ENCODE measurements at places on chromosomes 11 and 22. TPM values are rescaled to one million over a fixed set of nuclear protein-coding genes. Genes with fewer than 3 reads are reported as not detected.

DNA sequence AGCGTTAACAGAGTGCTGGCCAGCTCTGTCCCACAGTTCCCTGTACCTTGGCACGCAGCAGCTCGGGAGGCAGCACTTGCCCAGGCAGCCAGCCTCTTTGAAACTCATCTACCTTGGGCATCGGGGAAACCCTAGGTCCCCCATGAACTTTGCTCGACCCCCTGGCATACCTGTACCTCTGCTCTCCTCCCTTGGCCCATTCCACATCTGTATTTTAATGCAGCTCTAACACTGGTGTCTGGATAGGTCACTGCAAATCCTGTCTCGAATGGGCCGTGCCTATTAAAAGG, 304.1 kb downstream of the TBC1D22A start:
- DNase-seq = no peak
- H3K27me3 ChIP-seq = no peaks in the 10 kb centered on the region
- no peak overlapping the region for H3K4me3 ChIP-seq
- no peaks in the 10 kb centered on the region for H3K4me1 ChIP-seq
- no peaks in the 10 kb centered on the region for H3K36me3 ChIP-seq

DNA sequence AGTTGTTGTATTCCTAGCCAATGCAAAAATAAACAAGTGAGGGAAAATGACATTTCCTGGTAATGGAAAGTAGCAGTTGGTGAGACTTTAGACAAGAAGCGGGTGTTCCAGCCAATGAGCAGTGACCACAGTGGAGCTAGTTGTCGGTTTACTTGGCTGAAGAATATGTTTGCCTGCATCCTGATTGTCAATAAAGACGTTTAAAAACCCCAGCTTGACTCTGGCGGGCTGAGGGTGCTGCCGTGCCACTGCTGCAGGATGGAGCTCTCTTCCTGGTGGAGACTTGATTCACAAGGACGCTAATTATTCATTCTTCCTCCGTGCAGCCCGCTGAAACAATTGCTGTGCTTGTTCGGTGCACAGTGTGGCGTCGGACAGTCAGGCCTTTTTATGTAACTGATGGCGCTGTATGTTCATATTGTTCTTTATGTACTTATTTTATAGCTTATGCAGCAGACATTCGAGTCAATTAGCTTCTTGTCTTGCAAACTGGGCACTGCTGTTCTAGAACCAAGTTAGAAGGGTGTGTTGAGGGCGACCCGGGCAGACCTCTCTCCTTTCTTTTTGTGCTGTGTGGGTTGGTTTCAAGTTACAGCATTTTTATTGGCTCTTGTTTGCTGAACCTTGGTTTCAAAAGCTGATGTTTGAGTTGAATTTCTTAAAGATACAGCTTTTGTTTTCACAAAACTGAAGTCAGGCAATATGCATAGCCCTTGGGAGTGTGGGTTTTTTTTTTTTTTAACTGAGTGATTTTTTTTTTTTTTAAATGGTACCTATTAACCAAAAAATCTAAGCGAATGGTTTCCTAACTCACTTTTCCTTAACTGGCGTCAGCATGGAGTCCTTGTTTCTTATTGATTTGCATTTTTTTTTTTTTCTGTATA, 153.9 kb downstream of the TEAD1 start:
- H3K4me3 ChIP-seq = peak overlapping the region; percentile 66
- peak overlapping the region; percentile 81 for H3K27ac ChIP-seq
- peak; percentile 60 for DNase-seq
- H3K36me3 ChIP-seq = no peaks in the 10 kb centered on the region
- H3K4me1 ChIP-seq = peaks cover 4% of the 10 kb centered on the region
- H3K27me3 ChIP-seq = no peaks in the 10 kb centered on the region

DNA sequence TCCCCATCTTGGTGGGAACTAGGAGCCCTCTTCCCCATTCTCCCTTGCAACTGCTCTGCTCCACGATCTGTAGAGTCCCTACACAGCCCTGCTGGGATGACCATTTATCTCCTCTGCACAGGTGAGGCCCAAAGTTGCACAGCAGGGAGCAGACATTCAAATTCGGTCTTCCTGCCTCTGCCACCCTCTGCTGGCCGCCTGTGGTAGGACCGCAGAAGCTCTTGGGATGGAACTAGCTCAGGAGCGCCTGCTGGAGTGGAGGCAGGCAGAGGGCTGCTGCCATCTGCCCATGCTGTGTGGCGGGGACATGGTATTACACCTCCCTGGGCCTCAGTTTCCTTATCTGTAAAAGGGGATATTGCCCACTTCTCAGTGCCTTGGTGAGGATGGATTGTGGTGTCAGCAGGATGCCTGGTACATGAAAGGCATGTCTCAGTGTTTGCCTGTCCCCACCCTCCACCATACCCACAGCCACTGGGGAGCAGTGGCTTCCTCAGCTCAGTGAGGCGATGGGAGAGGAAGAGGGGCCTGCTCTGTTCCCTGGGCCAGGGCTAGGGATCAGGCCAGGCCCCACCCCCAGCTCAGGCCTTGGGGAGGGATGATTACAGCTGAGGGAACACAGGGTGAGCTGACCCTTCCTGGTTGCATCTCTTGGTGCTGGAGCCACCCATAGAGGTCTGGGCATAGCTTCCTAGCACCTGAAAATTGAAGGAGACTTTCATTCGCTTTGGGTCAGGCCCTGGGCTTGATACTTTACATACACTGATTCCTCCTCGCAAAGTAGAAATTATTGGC, 11.3 kb upstream of the OMP start:
- H3K4me3 ChIP-seq = no peak overlapping the region
- H3K4me1 ChIP-seq = no peaks in the 10 kb centered on the region
- peak; percentile 84 for DNase-seq
- H3K27ac ChIP-seq = no peak overlapping the region
- no peaks in the 10 kb centered on the region for H3K27me3 ChIP-seq
- H3K36me3 ChIP-seq = no peaks in the 10 kb centered on the region

GRCh38 chr11:34864424-34864823, 51.8 kb downstream of the APIP start:
- no peak overlapping the region for H3K27ac ChIP-seq
- no peaks in the 10 kb centered on the region for H3K4me1 ChIP-seq
- no peak for DNase-seq
- no peaks in the 10 kb centered on the region for H3K36me3 ChIP-seq

- no peaks in the 10 kb centered on the region for H3K4me1 ChIP-seq
- no peaks in the 10 kb centered on the region for H3K36me3 ChIP-seq
- H3K4me3 ChIP-seq = no peak overlapping the region
- H3K27ac ChIP-seq = no peak overlapping the region
- DNase-seq = no peak
These were observed 109.9 kb downstream of the DLG2 start for GRCh38 chr11:85517272-85517671.

GRCh38 chr11:15123849-15124248, 9.1 kb downstream of the INSC start:
- no peaks in the 10 kb centered on the region for H3K27me3 ChIP-seq
- no peaks in the 10 kb centered on the region for H3K4me1 ChIP-seq
- H3K36me3 ChIP-seq = no peaks in the 10 kb centered on the region
- no peak overlapping the region for H3K4me3 ChIP-seq
- DNase-seq = no peak

Gene MS4A3
- total RNA-seq = not detected

Gene DDI1
- total RNA-seq = not detected

All from breast epithelium (tissue), 4 donors.